ENCODE measurements at places on chromosomes 3 and 15.
A peak's percentile ranks its signal among the peaks of the same experiment; 100 is the strongest.

- no peak for DNase-seq
Measured at GRCh38 chr3:135217730-135218129, 422.7 kb downstream of the EPHB1 start.

- DNase-seq = no peak
Measured at GRCh38 chr3:56351537-56351936, 116.7 kb downstream of the ERC2 start.

DNA sequence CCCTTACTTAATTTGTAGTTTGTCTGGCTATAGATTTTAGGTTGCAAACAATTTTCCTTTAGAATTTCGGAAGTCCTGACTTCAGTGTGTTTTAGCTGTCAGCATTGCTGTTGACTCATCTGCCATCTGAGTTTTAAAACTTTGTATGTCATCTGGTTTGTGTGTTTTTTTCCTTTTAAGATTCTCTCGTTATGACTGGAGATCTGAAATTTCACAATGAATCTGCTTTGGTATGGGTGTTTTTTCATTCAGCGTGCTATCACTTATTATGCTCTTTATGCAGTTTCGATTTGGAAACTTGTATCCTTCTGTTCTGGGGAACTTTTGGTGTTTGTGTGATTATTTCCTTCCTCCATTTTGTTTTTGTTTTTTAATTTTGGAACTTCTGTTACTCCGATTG lies 53.7 kb upstream of the ZNF280D start:
- DNase-seq = no peak

- DNase-seq = peak; percentile 14
Measured at GRCh38 chr15:67090297-67091070, 25.1 kb downstream of the SMAD3 start.

DNA sequence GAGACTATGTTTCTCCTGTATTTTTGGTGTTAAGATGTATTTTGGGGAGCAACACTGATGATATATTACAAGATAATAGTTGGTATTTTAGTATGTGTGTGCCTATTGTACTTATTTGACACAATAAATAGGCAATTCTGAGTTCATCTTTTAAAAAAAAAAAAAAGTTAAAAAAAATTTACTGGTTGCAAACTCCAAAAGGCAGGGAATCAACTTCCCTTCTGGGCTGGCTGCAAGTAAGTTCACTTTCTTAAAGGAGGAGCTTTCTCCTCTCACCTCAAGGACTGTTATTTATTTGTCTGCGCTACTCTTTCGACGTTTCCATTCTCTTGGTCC lies 335 bp upstream of the VPS8 start:
- no peak for DNase-seq

DNA sequence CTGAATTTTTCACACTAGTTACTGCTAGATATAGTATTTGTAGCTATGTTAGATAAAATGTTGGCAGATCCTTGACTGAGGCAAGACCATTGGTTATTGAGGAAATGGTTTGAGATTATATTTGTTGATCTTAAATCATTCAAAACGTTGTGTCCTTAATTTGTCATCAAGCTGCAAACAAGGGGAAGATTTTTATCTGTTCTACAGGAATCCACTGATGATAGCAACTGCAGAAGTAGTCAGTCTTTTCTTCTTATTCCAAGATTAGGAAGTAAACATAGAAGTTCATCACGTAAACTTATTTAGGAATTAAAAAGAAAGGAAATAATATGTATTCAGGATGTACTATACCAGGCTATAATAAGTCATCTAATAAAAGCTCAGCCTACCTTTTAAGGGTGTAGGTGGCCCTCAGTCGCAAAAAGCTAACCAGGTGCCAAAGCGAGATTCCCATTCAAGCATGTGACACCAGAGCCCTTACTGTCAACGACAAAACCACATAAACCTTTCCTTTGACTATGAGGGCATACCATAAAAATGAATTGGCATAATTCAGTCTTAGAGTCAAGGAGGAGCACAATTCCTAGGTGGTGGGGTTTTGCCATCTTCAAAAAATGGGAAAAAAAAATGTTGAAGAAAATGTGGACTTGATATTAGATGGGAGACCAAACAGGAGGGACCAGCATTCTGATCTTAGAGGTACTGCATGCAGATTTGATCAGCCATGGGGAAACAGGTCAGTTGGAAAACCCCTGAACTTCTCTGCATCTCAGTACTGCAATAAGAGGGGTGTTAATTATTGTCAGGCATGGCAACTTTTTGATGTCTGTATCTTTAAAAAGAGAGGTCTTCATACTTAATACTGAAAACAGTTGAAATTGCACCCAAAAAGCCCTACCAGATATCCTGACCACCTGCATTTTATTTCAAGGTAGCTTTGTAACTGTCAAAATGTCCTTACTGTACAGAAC lies 212.5 kb upstream of the UBE2E1 start:
- DNase-seq = no peak

GRCh38 chr15:95087253-95087609 lies 855.9 kb downstream of the MCTP2 start:
- no peak for DNase-seq

DNA sequence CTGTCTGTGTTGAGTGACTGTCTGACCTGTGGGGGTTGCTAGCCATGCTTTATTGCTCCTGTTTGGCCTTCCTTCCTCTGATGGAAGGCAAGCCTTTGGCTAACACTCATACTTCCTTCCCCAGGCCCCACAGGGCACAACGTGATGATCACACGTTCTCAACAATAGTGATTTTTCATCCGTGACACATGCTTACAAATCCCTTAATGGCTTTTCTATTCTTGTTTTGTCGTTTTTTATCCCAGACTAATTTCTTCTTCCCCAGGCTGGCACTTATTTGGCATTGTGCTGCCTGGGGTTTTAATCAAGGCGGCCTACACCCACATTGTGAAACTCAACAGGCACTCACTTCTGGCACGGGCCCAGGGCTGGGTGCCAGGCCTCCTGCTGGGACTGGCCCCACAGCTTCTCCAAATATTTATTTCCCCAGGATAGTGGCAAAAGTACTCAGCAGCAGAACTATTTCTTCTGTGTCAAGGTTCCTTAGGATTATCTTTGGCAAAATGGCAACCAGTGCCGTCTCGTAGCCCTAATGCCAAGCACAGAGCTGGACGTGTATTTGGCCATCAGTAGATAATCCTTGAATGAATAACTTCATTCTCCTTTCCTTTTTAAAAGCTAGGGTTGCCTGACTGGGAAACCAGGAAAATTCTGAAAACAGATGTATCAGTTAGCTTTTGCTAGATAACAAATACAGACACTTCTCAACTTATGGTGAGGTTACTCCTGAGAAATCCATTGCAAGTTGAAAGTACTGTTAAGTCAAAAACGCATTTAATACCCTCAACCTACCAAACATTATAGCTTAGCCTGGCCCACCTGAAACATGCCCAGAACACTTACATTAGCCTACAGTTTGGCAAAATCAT lies 30.6 kb downstream of the CMTM7 start:
- peak; percentile 70 for DNase-seq

- no peak for DNase-seq
Measured at GRCh38 chr15:35351059-35351458, 194.9 kb downstream of the DPH6 start.

- no peak for DNase-seq
Measured at GRCh38 chr3:185720326-185720725, 104.5 kb downstream of the IGF2BP2 start.

DNA sequence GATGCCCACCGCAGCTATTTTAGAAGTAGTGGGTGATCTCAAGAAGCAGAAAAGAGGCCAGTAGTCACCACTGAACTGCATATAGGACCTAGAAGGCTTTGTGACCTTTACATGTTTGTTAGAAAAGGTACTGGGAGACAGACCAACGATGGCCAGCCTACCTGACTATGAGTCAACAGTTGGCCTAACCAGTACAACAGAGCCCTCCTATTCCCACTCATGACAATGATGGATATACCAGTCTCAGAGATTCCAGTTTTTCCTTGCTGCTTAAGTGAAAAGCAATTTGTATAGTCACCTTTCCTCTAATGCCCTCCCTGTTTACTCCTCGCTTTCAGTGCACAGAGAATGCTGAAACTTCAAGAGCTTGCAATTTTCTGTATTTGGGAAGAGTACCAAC lies 86.6 kb upstream of the PPIB start:
- DNase-seq = no peak

DNA sequence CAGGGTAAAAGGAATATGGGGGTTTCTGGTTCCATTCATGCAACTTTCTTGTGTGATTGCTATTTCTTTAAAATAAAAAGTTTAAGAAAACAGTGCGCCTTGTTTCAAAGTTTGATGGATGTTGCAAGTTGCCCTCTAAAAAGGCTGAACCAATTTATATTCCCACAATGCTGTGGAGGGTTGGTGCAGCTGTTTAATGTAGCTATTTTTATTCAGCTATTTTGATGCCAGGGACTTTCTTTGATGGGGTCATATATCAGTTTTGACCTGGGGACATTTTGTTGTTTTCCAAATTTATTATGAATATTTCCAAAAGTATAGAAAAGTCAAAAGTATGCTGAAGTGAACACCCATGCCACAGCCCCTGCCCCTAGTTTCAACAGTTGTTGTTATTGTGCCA lies 20.5 kb downstream of the EPHB1 start:
- DNase-seq = no peak

- no peak for DNase-seq
Measured at GRCh38 chr3:14242490-14243311, 64.1 kb downstream of the LSM3 start.

DNA sequence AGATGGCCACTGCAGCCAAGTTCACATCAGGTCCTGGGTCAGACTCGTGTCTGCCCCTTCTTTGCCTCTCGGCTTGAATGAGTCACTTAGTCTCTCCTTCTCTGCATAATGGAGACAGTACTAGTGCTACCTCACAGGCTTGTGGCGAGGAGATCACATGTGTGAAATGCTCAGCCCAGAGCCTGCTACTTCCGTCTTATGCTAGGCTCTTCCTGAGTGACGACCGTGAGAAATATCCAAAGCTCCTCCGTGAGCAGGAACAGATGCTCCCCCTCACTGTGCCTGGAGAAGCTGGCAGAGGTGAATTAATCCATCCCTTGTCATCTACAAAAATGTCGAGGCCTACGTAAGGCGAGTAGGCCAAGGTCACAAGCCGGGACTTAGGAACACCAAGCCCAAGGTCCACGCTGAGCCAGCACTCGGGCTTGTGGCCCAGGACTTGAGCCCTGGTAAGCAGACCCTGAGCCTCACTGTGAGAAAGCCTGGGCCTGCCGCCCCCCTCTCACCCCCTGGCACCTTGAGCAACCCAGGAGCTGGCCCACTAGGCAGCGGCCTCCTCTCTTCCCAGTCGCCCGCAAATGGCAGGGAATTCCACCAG lies 17.9 kb downstream of the PAK6 start:
- DNase-seq = no peak

GRCh38 chr15:69474846-69475455 lies 22.3 kb downstream of the RPLP1 start:
- DNase-seq = no peak

GRCh38 chr3:152817400-152817799 lies 17.5 kb upstream of the P2RY1 start:
- DNase-seq = no peak

DNA sequence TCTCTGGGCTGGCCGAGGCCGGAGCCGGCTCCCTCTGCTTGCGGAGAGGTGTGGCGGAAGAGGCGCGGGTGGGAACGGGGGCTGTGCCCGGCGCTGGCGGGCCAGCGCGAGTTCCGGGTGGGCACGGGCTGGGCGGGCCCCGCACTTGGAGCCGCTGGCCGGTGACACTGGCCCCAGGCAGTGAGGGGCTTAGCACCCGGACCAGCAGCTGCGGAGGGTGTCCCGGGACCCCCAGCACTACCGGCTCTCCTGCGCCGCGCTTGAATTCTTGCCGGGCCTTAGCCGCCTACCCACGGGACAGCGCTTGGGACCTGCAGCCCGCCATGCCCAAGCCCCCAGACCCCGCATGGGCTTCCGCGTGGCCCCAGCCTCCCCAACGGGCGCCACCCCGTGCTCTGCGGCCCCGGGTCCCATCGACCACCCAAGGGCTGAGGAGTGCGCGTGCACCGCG lies 736.3 kb upstream of the ARRDC4 start:
- no peak for DNase-seq

DNA sequence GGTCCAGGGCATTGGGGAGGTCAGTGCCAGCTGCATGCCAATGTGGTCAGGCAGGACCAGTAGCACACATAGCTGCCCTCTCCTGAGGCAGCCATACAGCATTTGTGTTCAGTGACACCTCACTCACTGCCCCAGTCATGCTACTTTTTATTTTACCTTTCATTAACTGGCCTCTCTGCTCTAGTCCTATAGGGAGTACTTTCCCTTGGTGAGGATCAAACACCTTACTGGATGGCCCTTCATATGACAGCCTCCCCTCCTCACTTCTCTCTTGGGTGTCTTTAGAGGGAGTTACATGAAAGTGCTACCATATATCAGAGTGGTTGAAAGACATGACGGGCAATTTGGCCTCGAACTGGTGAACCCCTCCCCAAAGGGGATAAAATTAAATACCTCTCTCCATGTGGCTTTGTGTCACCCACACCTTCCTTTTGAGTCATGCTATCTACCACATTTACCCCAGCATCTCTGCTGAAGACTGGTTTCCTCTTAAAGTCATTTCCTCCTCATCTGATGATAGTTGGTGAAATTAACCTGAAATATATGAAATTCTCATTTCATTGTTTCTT lies 17.6 kb downstream of the RLBP1 start:
- DNase-seq = no peak

DNA sequence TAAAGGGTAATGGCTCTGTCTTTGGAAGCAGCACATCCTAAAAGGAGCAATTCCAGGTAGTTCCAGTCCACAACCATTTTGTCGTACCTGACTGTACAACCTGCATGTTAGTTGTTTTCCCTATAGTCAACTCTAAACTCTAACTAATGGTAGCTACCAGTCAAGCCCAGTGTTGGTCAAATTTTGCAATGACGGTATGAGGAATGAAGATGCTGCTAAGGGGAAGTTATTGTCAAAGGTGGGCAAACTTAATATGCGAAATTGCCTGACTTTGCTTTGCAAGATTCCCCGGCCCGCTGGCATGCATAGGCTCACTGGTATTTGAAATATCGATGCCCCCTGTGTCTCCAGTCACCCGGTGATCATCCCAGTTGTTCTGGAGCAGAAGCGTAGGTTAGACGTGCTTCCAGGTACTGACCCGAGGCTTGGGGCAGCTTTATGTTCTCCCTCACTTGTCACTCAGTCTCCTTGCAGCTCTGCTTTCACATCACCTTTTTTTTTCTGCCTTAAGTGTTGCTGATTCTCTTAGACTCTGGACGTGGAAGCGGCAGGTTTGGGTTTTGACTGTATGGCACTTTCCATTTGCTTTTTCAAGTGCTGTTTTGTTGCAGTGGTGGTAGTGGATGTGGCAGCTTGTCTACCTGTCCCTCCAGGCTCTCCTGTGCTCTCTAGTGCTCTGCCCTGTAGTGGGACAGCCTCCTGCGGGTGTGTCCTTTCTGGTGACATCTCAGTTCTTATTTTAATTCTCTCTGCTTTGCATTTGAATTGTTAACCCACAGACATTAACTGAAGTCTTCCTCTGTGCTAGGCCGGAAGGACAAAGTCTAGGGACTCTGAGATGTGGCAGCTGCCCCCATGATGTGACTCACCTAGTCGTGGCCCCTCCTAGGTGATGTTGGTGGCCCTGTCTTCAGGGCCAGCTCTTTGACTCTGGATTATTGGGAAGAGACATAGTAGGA lies 95.8 kb upstream of the UMPS start:
- no peak for DNase-seq

- no peak for DNase-seq
Measured at GRCh38 chr3:39168156-39168780, 14.9 kb upstream of the CSRNP1 start.
